Omental fat pad (tissue), 4 donors: ENCODE measurements at places on chromosomes 13 and 19.
A peak's percentile ranks its signal among the peaks of the same experiment; 100 is the strongest.

GRCh38 chr13:23723471-23723870, 153.3 kb downstream of the TNFRSF19 start:
- no peak for DNase-seq

GRCh38 chr13:99677116-99677951, 176.1 kb downstream of the TM9SF2 start:
- DNase-seq: no peak

GRCh38 chr19:16199275-16199932, 1.7 kb downstream of the AP1M1 start:
- no peak for DNase-seq

GRCh38 chr19:48479686-48480085, 10.5 kb downstream of the CYTH2 start:
- no peak for DNase-seq

DNA sequence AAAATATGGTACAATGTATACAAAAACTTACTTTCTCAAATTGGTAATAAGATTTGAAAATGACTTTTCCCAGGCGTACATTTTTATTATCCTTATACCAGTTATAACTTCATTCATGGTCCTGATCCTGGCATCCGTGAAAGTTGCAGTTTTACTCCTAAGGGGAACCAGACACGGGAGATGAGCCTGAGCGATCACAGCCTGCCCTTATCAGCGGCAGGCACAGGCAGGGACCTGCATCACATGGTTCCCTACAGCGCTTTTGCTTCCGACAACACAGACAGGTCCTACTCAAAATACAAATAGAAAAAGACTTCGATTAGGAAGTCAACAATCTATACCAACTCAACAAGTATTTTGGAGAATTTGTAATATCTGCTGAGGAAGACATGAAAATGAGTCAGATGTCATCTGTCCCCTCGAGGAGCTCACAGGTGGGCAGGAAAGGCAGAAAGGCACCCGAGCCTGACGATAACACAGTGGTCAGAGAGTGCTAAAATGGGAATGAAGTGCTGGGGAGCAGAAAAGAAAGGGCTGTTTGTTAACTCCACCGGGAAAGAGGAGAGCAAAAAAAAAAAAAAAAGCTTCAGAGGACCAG, 93.4 kb downstream of the ABCC4 start:
- DNase-seq: no peak

DNA sequence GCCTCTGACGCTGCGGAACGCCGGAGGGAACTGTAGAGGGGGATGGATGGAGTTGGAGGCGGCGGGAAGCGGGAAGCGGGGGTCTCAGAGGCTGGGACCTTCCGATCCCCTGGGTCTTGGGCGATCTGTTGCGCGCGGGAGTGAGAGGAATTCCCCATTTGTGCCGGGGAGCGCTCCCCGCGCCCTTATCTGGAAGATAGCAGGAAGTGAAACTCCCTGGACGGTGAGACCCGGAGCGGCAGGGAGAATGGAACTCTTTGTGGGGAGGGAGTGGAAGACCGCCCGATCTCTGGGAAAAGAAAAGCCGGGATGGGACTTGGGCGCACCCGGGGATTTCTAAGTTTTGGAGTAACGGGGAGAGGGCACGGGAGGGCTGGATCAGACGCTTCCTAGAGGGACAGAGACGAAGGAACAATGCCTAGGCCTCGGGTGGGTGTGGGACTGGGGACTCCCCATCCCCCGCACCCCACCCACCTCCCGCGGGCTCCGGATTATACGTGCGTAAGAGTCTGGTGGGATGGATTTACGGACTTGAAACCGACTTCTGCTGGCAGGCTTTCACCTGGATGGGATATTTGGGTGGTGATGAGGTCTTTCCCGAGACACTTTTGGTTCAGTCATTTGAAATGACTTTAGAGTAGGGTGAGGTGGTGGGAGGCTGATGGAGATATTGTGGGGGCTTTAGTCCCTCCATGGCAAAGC, 495 bp downstream of the LSR start:
- DNase-seq: no peak

- no peak for DNase-seq
Measured at GRCh38 chr13:95112883-95113282, 188.4 kb downstream of the ABCC4 start.

- DNase-seq: peak; percentile 47
Measured at GRCh38 chr19:10000171-10000826, 10.0 kb downstream of the COL5A3 start.

GRCh38 chr19:57566396-57567265, 7.0 kb upstream of the ZNF550 start:
- no peak for DNase-seq
